ENCODE measurements at places on chromosomes 11 and 22.

DNA sequence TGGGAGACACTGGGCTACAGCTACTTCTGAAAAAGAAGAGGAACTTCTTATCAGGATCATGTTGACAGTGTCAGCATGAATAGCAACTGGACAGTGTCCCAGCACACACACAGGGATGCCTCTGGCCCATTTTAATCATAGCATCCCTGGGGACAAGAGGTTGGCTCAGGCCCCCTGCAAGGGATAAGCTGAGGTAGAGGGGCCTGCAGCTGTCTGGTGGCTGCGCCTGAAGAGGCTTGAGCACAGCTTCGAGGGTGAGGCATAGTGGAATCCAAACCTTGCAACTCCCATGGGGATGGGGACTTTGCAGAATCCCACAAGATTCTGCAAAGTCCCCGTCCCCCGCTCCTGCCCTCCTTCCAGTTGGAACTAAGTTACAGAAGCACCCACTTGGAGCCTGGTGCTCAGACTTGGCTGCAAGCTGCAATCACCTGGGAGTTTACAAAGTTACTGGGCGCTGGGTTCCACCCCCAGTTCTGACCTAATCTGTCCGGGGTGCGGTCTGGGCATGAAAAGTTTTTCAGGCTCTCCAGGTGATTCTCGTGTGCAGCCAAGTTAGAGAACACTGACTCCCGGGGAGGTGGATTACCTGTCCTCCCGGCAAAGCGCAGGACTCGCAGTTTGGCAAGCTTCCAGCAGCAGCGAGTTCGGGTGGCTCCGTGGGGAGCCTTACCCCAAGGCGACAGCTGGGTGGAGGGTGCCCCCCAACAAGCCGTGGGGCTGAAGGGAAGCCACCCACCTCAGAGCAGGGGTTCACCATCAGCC lies 16.0 kb upstream of the LINC01488 start:
- DNase-seq = no peak

- no peak for DNase-seq
Observed at GRCh38 chr11:26188554-26188953, 143.4 kb upstream of the ANO3 start.

DNA sequence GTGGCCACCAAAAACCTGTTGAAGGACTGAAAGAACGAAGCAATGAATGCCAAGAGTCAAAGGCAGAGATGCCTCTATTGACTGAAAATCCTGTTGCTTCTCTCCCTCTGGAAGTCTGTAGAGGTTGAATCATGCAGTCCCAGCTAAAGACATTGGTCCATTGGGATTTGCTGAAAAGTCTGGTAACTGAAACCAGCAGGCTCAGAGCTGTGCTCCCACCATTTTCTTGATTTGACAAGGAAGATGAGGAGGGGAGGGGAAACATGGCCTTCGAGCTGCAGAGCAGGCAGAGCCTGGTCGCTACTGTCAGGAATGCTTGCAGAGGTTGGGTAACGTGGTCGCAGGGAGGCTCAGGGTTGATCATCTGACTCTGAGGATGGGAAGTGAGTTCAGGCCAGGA lies 72.8 kb upstream of the CSNK2A3 start:
- no peak for DNase-seq

- no peak for DNase-seq
Observed at GRCh38 chr22:21013657-21014201, 1.2 kb upstream of the P2RX6 start.

DNA sequence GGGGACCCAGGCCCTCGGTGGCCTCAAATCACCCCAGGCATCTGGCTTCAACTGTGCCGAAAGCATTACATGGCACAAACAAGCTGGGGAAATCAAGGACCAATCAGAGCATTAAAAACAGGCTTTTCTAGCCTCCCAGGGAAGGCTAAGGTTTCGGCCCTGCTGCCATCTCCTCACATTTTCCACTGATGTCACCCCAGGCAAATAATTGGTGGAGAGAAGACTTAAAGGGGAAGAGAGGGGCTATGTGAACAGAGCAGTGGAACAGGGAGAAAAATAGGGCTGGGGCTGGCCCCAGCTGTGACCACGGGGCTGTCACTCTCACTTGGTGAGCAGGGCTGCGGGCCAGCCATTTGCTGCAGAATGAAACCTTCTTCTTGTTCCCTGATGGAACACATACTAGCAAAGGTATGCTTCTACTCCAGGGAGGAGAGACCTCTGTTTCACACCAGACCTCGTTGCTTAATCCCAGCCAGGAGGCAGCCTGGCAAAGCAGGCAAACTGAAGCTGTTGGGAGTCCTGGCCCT lies 581.3 kb downstream of the SOX6 start:
- no peak for DNase-seq

DNA sequence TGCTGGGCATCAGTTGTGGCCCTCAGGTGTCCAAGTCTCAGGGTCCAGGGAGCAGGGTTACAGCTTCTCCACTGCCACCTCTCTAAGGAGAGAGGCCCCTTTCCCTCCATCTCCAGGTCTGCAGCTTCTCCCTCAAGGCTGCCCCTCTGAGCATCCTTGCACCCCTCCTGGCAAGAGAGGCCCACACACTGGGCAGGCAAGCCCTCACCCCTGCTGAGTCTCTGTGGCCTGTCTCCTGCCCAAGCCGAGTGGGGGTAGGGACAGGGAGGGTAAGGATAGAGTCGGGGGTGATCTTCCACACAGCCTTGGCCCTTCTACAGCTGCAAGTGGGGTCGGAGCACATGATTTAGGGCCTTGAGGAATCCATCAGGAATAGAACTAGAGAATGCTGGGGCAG lies 76.6 kb downstream of the ST3GAL4 start:
- no peak for DNase-seq

DNA sequence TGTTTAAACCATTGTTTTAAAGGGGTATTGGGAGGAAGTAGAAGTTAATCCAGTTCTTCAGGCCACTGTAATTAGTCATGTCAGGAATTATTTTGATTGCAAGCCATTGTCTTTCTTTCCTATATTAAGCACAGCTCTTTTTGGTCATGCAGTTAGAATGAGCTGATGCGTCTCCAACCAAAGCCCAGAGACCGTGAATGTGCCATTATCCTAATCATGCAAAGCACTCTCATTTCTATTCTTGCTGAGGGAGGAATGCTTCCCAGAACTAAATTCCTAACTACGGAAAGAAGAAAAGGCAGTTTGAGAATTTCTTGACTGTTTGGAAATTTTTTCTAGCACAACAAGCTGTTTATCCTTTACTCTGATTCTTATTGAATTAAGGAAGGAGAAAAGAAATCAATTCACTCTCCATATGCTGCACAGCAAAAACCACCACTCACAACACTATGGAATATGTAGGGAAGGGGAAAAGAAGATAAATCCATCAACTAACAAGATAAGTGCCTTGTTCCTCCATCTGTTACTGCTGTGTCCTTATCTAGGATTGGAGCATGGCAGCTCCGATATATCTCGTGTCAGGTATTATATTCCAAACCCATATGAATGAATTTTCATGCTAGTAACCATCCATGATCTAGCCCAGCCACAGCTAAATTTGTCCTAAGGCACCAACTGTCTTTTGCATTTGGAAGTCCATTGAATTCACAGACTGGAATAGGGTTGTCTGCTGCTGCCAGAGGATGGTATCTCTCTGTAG lies 70.8 kb downstream of the NTM start:
- DNase-seq = no peak

DNA sequence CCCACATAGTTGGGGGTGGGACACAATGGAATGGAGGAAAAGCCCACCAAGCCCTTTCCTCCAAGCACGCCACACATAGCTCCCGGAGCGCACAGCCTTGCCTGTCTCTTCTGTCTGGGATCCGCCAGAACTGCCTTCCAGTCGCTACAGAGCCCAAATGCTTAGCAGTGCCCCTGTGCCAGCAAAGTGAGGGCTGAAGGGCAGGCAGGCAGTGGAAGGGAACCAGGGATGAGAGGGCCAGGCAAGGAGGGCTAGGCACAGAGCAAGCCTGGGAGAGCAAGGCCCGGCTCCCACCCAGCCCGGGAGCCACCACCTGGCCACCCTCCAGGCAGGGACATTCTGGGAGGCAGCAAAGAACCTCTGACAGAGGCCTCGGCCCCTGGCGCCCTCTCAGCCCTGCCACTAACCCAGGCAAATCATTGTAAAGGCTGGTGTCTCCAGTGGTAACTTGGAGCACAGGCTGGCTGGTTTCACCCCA lies 32.5 kb downstream of the PPP2R1B start:
- no peak for DNase-seq

DNA sequence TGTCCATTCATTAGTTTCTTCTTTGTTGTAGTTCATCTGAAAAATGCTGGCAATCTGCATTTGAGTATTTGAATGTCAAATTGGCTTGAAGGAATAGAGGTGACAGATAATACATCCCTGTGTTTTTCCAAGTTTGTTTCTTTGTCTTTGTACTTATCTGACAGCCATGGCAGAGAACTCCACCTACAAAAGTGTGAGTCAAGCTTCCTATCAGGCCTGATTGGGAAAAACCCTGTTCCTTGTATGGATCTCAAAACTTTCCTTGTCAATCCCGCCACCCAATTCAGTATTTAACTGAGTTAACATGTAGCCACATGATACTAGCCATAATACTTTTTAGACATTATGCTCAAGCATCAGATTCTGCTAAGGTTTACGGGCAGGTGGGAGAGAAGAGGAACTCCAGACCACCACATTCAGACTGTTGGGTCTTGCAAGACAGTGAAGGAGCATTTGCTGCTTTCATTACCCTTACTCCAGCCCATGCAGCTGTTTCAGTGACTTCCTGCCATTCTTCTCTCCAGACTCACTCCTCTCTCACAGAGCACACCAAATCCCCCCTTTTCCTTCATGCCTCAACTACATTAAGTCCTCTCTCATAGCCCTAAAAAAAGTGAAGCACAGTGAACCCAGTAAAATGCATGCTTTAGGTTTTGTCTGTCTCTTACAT lies 65.9 kb downstream of the BLID start:
- no peak for DNase-seq

DNA sequence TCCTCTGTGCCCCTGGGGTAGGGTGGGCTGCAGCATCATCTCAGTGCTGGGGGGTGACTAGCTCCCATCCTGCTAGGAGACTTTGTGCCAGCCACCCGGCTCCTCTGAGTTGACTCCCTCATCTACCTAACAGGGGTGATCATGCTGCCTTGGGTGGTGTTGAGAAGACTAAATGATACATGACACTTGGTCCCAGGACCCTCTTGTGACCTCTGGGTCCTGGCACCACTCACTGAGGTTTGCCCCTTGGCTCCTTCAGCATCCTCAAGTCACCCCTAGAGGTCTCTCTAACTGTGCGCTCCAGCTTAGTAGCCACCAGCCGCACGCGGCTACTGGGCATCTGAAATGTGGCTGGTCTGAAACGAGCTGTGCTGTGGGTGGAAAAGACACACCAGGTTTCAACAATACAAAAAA lies 72.1 kb downstream of the LRRC32 start:
- no peak for DNase-seq

- no peak for DNase-seq
Observed at GRCh38 chr11:71325418-71326327, 73.3 kb upstream of the SHANK2 start.

DNA sequence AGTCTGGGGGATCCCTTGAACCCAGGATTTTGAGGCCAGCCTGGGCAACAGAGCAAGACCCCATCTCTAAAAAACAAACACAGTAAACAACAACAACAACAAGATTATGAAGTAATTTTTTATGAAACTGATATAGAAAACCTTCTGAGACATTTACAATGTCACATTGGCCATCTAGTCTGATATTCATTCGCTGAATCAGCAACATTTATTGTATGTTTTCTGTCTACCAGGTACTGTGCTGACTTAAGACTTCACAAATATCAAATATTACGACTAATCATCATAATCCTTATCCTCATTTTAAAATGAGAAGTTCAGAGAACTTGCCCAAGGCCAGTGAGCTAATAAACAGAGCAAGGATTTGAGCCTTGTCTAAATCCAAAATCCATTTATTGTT lies 120.8 kb downstream of the ATM start:
- DNase-seq = no peak

DNA sequence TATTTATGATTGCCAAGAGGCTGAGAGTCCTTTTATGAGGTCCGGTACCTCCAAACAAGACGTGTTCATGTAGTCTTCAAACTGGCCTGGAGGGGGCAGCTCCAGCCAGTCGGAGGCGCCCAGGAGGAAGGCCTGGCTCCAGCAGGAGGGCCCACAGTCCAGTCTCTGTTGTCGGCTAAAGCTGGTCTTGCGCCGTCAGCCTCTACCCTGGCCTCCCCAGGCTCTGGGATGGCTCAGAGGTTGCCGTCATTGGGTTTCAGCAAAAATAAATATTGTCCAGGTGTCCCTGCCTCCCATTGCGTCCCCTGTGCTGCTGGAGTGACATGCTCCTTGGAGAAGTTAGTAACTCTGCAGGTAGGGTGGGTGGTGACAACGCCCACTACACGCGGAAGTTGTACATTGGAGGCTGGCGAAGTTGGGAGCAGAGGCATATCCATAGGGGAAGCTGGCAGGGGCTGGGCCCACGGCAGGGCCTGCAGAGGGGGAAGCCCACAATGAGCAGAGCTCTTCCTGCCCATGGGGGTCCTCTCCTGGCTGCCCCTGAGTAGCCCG lies 1.0 kb upstream of the SLC25A1 start:
- no peak for DNase-seq

- no peak for DNase-seq
Observed at GRCh38 chr11:130915603-130916237, 559 bp downstream of the SNX19 start.

- DNase-seq = no peak
Observed at GRCh38 chr11:124602193-124602592, 9.0 kb upstream of the PANX3 start.

DNA sequence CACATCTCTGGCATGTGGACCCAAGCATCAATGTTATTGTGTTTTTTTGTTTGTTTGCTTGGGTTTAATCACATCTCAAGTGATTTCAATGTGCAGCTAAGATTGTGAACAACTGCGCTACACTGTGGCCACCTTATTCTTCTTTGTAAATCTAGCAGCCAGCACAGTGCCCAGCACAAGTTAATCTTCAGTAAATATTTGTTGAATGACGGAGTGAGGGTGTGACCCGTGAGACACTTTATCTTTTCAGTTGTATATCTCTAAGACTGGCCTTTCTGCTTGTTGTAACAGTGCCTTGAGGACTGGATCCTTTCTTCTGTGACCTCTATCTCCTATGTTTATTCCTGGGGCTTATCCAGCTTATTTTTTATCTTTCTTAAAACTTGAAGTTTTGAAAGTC lies 21.4 kb upstream of the AMOTL1 start:
- no peak for DNase-seq

DNA sequence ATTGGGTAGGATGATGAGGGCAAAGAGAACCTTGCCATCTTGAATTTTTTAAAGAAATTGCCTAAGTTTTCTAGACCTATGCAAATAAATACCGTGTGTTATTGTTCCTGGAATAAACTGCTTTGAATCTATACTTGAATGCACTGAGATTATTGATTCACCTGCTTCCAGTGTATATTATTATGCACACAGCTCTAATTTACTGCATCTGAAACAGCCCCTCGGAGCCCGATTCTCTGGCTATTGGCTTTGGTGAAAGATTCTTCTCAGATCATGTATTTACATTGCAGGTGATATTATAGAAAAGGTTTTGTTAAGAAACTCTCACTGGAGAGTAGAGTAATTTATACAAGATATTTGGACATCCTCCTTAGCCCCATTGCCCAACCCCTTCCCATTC lies 254.2 kb downstream of the TENM4 start:
- no peak for DNase-seq

DNA sequence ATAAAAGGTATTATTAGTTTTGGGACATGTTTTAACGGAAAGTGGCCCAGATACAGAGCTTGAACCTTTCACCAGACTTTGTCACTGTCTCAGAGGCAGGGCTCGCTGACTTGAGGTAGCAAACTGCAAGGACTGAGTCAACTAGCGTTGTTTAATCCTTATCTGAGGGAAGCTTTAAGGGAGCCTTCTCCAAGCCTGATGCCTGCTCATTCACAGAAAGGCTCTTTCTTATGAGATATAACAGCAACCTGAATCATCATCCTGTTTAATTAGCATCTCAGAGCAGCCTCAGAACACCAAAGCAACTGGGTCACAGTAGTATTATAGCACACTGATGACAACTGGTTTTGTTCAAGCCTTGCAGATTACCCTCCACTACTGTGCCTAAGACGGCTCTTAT lies 54.2 kb upstream of the CYP2D6 start:
- no peak for DNase-seq

Data from activated T-helper 1 cell treated with anti-CD3 and anti-CD28 coated beads, Interleukin-2, amount 50 U/mL, for 16 hours (primary cell).